T-helper 17 cell (primary cell): ENCODE measurements at places on chromosomes 5 and 9.

DNA sequence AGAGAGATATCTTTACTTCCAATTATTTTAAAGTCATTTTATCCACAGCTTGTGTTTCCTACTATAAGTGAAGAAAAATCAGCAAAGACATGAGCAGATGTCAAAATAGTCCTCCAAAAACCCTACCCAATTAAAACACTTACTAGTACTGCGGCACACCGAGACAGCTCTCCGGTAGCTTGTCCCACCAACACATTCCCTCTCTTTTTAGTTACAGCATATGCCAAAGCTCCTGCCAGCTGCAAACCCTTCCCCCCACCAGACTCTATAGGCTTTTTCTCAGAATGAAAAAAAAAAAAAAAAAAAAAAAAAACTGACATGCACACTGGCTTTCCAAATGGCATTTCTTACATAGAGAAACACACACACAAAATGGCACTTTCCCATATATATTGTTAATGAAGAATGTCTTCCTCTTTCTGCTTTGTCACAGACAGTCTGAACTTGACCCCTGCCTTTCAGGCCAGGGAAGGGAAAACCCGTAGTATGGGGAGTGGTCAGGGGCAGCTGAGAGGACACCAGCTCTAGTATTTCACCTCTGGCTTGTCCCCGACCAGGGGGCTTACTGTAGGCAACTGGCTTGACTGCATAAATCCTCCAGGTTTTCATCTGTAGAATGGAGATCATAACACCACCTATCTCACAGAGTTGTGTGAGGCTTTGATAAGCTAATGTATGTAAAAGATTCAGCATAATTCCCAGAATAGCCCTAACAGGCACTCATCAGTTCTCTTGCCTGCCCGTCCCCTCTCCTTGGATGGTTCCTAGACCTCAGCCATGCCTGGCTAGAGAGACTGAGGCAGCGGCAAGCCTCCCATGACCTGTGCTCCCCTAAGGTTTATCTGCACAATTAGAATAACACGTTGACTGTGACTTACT is 233.6 kb downstream of the CRB2 start:
- DNase-seq, result no peak

DNA sequence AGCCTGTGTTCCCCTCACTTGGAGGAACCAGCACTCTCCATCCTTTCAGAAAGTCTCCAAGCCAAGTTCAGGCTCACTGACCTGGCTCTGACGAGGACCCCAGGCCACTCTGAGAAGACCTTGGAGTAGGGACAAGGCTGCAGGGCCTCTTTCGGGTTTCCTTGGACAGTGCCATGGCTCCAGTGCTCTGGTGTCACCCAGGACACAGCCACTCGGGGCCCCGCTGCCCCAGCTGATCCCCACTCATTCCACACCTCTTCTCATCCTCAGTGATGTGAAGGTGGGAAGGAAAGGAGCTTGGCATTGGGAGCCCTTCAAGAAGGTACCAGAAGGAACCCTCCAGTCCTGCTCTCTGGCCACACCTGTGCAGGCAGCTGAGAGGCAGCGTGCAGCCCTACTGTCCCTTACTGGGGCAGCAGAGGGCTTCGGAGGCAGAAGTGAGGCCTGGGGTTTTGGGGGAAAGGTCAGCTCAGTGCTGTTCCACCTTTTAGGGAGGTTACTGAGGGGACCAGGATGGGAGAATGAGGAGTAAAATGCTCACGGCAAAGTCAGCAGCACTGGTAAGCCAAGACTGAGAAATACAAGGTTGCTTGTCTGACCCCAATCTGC is 4.7 kb upstream of the NUP214 start:
- DNase-seq, result no peak

DNA sequence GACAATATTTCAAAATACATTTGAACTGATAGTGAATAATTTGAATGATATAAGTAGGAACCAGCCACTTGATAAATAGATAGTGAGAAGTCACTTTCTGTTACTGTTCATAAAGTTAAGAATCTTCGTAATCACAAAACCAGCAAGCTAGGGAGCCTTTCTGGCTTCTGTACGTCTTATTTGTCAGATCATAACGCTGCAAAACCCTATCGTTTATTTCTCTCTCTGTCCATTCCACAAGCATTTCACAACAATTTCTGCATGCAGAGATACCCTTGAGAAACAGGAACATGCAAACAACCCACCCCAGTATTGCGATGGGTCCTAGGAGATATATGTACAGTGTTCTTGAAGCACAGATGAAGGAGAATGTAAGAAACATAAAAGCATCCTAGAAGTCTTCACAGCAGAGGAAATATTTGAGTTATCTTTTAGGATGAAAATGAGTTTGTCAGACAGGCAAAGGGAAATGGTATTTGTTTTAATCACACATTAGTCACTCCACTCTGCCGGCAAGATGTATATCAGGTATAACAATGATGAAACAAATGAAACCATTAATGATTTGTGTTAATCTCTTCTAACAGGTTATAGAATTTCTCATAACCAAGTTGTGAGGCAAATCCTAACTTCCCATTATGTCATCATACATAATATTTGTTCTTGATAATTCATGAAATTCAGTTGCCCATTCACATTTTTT is 668.7 kb upstream of the FTMT start:
- no peak for DNase-seq

- no peak for DNase-seq
Observed at GRCh38 chr5:154701181-154701580, 54.0 kb upstream of the LARP1 start.

DNA sequence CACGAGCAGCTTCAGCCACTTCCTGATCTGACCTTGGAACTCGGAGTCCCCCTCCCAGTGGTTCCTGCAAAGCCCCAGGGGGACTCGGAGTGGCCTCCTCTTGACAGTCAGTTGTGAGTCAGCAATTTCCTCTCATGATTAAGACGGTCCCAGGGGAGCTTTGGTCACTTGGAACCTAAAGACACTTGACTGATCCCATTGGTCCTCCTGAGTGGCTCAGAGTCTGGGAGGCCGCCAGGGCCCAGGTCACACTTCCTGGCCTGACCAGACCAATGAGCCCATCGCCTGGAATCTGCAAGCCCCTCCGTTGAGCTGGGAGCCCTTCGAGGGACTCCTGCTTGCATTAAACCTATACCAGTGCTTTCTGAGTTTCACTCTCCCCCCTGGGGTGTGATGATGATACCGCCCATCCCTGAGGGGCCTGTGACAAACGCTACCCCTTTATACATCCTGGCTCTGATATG is 29.1 kb downstream of the TSPAN17 start:
- DNase-seq, result no peak

GRCh38 chr9:87675906-87676515 is 49.9 kb upstream of the CTSL start:
- no peak for DNase-seq

DNA sequence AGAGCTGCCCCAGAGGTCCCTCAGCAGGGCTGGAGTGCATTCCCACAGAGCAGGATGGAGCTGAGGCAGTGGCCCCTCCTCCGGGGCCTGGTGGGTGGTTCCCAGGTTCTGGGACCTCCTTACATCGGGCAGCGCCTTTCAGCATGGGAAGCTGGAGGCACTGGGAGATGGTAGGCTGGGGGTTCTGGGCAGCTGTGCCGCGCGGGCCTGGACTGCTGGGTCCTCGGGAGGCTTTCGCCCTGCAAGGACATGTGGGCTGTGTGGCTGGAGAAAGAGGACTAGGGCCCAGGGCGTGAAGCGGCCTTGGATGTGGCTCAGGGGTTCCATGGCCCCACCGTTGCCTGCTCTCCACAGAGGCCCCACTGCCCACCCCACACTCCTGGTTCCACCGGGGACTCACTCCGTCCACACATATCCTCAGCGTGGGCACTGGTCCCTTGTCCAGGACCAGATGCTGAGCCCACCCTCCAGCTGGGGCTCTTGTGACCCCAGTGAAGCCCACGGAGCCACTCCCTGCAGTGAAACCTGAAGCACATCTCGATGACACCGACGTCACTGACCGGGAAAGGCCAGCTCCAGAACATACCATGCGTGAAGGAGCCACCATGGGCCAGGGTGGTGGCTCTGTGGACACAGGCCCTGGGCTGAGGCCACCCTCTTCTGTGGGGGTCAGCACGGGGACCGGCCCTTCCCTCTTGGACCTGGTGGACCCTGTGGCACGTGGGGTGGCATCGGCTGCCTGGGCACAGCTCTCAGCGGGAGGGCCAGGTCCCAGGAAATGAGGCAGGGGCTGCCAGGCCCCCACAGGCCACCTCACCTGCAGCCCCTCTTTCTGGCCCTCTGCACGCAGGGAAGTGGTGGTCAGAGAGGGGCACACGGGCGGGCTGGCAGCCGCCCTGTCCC is 31.5 kb upstream of the NKD2 start:
- DNase-seq, result no peak

- DNase-seq, result no peak
Observed at GRCh38 chr5:161190086-161190485, 338.1 kb upstream of the ATP10B start.

GRCh38 chr9:129596541-129597331 is 24.2 kb downstream of the C9orf50 start:
- no peak for DNase-seq

DNA sequence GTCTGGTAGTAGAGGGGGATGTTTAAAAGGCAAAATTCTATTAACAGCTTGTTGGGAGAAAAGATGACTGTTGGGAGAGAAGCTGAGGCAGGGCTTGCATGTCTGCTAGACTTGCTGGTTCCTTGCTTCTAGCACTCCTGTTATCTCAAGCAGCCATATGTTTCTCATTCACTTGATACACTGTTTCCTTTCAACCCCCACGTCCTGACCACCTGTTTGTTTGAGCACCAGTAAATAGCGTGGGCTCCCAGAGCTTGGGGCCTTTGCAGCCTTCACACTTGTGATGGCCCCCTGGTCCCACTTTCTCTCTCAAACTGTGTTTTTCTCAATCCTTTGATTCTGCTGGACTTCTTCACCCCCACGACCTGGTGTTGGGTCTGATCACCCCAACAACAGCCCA is 111.7 kb upstream of the TMEM161B start:
- no peak for DNase-seq

- no peak for DNase-seq
Observed at GRCh38 chr9:131423171-131423581, 29.3 kb downstream of the PRRC2B start.

- DNase-seq, result no peak
Observed at GRCh38 chr5:56282216-56282615, 49.1 kb upstream of the ANKRD55 start.

DNA sequence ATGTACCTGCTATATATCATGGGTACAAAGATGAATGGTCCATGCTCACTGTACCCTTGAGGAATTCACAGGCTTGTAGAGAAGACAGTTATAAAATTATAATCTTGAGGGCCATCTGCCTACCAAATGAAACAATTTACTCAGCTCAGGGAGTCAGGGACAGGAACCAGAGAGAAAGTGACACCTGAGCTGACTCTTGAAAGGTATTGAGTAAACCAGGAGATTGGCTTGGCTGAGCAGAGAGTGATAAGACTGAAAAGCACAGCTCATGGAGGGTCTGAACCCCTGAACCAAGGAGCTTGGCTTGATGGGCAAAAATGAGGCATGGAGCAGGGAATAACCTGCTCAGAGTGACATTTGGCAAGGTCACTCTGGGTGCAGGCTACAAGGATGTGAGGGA is 147.3 kb downstream of the FAM114A2 start:
- no peak for DNase-seq

GRCh38 chr5:161432798-161433197 is 113.7 kb downstream of the GABRB2 start:
- no peak for DNase-seq

- DNase-seq, result no peak
Observed at GRCh38 chr5:150636391-150637244, 3.8 kb upstream of the SYNPO start.

GRCh38 chr9:88789785-88790184 is 201.5 kb upstream of the S1PR3 start:
- DNase-seq, result no peak

DNA sequence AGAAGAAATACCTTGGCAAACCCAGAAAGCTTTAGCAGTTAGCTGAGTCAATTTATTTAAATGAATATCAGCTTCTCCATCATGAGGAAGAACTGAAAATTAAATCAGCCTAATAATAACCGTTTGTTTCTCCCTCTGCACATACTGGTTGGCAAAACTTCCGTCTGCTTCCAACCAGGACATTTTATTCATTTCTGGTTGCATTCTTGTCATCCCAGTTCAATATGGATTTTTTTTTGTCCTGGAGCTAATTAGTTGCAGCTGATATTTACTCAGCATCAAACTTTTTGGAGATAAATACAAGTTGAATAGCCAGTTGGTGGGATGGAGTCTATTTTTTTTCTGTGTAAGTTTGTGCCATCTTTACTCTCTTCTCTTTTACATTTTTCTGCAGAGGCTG is 126.5 kb upstream of the GDNF start:
- DNase-seq, result no peak

GRCh38 chr9:99076483-99077171 is 28.3 kb upstream of the TGFBR1 start:
- no peak for DNase-seq

- DNase-seq, result no peak
Observed at GRCh38 chr5:168778536-168778935, 199.4 kb upstream of the PANK3 start.

DNA sequence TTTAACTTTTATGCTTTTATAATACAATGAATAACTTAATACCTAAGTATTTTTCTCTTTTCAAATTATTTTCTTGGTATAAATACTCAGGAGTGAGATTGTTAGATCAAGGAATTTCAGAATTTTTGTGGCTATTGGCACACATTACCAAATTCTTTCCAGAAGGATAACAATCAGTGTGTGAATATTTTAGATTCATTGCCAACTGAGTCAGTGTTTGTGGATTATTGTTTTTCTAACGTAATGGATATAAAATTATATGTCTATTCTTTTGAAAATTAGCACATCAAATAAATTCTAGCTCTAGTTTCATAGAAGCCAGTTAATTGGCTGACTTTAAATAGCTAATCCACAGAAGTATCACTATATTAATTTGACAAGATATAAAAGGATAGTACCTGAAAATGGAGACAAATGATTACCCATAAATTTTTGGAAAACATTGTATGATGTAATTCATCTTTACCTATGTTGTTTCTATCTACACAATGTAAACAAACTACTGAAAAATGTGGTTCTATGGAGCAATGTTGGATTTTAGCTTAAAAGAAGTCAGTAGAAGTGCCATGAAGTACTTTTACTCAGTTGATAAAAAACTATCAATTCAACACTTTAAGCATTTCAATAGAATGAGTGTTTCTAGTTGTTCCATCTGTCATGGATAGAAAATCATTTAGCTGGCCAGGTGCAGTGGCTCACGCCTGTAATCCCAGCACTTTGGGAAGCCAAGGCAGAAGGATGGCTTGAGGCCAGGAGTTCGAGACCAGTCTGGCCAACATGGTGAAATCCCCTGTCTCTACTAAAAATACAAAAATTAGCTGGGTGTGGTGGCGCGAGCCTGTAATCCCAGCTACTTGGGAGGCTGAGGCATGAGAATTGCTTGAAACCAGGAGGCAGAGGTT is 185.1 kb downstream of the ADAMTSL1 start:
- DNase-seq, result no peak

GRCh38 chr5:167764641-167765289 is 526.7 kb upstream of the WWC1 start:
- DNase-seq, result no peak
